ENCODE measurements at places on chromosomes 6 and 20.

- no peak for DNase-seq
These were observed 144.6 kb downstream of the UST start for GRCh38 chr6:148891405-148891783.

GRCh38 chr6:38783443-38784228, 68.5 kb downstream of the DNAH8 start:
- DNase-seq = no peak

DNA sequence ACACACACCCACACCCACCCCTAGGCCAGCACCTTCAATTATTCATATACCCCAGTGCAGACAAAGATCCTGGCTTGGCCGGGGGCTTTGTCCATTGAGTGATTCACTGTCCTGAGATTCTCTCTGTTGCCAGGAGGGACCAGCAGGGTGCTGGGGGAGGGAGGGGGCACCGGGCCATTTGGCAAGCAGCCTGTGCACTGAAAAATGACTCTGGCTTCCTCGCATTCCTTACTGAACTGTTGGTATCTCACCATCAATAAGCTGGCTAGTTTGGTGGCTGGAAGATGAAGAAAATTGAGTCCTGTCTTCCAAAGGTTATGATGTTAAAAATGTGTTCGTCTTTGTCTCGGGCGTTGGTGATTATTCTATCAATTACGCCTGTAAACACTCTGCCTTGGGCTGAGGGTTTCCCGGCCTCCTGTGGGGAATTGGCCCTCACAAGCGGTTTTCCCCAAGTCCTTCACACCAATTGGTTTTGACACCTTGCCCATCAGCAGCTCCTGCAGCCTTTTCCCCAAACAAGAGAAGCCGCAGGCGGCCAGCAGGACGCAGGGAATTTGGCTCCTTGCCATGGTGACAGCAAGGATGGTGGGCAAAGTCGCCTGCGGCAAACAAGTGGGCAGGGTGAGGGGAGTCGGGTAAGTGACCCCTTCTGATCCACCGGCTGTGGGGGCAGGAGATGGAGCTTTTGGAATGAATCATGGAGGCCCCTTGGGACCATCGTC, 4.9 kb downstream of the VSTM2L start:
- DNase-seq = peak; percentile 34

GRCh38 chr20:59661153-59661552, 56.8 kb downstream of the PHACTR3 start:
- DNase-seq = no peak

DNA sequence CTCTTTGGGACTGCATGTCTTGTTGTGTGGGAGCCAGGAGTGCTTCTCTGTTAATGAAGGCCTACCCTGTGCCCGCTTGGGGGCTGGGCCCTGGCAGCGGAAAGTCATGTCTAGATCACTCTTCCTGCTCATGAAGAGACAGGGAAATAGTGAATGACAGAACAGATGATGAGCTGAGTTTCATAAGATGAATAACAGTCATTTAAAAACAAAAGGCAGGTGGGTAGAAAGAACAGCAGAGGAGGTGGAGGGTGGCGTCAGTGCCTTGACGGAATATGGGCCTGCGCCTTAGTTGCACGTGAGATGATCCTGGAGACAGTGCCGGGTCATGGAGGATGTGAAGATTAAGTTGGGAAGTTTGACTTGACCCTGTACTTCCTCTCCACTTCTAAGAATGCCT, 85.5 kb downstream of the ARID1B start:
- no peak for DNase-seq

GRCh38 chr6:15017261-15017660, 228.6 kb upstream of the JARID2 start:
- no peak for DNase-seq

- no peak for DNase-seq
These were observed 17.1 kb downstream of the GFRA4 start for GRCh38 chr20:3646067-3646440.

GRCh38 chr6:71259888-71260604, 28.6 kb upstream of the OGFRL1 start:
- DNase-seq = no peak

- DNase-seq = peak; percentile 29
These were observed 630 bp downstream of the PPP1R3G start for GRCh38 chr6:5085648-5086293.

GRCh38 chr6:93433592-93433991, 14.2 kb upstream of the EPHA7 start:
- no peak for DNase-seq

DNA sequence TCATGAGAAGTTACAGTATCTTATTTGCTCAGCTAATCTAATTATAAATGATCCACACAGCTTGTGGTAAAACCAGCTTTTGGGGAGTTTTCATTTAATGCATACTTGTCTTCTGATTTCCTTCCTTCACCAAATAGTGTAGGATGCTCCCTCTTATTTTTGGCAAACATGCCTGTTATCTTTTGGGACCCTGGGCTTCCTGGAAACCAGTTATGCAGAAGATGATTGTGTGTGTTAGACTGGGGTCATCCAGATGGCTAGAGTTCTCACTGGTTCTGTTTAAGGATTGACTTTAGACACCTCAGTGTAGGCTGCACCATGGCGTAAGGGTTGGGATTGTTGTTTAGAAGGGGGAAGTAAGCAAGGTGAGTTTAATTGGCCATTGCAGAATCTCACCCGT, 61.3 kb downstream of the PTPN1 start:
- no peak for DNase-seq

DNA sequence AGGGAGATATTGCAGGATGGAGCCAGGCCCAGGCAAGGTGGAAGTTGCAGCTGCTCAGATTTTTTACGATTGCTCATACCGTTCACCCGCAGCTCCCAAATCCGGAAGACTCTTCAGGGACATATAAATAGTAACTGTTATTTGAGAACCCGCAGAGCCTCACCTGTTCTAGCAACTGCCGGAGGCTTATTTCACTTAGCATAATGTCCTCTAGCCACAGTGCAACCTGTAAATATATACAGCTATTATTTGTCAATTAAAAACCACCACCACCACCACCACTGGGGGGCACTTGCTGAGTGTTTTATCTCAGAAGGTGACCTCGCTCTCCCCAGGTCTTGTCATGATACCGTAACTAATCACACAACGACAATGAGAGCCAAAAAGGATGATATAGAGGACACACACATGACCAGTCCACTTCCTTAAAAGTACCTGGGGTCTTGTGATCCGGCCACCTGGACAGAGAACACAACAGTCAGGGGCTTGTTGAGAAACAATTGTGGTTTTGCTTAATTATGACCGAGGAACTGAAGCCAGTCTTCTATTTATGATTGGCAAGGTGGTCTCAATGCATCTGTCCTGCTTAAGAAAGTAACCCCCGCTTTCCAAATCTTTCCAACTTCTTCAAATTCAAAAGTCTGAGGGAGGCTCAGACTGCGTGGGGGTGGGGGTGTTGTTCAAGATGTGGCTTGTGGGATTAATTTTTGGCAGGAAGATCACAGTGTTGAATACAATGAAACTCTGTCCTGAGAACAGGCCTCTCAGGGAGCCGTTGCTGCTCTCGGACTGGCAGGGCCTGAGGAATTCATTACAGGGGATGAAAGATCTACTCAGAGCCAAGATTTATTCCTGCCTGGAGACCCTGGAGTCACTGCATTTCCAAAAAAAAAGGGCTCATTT, 107.7 kb upstream of the PRND start:
- DNase-seq = peak; percentile 38

DNA sequence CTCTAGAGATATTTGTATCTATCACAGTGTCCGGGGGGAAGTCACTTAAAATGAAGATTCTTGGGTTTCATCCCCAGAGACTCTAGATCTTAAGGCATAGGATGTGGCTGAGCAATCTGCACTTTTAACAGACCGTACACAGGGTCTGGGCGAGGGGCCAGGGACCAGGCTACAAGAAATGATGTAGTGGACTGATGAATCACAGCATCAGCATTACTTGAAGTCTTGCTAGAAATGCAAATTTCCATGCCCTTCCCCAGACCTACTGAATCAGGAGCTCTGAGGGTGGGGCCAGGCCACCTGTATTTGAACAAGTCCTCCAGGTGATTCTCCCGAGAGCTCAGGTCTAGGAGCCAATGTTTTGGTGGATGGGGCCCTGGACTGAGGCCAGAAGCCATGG, 168.4 kb downstream of the DOK5 start:
- no peak for DNase-seq

DNA sequence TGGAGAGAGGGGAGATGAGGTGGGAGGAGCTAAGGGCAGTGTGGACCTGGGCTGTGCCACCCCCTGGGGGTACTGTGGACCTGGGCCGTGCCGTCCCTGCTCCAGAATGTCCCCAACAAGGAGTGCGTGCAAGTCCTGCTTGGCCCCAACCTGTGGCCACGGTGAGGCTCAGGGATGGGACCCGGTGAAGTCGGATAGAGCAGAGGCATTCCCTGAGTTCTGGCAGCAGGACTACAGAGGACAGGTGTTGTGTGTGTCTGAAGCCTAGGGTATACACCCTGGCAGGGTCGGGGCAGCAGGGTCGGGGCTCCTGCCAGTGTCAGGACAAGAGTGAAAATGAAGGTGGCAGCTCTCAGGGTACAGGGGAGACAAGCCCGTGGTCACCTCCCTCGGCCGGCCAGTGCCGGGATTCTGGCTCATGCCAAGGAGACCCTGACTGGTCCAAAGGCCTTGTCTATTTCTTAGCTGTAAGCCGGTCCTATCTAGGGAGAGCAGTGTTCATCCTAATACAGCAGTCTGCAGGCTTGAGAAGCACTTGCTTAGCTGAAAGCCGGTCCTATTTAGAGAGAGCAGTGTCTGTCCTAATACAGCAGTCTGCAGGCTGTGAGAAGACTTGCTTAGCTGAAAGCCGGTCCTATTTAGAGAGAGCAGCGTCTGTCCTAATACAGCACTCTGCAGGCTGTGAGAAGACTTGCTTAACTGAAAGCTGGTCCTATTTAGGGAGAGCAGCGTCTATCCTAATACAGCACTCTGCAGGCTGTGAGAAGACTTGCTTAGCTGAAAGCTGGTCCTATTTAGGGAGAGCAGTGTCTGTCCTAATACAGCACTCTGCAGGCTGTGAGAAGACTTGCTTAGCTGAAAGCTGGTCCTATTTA, 95.9 kb downstream of the SMOC2 start:
- DNase-seq = no peak

DNA sequence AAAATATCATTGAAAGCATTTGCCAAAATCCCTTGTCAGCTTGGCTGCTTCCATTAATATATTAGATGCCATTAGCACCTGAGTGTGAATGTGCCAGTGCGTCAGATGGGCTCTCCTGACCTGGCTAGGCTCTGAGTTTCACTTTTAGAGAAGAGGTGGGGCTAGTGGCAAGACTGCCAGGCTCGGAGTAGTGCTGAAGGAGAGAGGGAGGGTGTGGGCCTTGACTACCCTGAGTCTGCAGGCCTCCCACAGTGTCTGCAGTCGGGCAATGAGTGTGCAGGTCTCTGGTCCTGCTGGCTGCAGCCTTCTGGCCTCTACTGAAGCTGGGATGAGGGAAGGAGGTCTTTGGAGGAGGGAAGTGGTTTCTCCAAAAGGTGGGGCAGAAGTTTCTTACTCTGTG, 34.6 kb upstream of the PNPLA1 start:
- no peak for DNase-seq

DNA sequence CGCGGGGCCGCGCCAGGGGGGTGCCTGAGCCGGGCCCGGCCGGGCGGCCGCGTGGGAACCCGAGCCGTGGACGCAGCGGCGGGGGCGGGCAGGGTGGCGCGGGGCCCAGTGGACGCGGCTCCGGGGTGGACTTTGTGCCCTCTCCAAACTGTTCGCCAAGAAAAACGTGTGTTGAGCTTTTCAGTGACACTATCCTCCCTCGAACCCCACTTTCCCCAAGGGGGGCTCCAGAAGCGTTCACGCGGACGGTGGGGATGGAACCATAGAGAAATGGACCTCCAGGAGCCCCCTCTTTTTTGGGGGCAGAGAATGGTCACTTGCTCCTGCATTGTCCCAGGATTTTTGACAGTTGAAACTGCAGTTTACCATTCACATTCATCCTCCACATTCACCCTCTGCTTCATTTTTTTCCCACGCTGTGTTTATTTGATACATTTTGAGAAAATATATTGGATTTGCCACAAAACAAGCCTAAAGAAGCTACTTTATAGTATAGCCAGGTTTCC, 2.9 kb upstream of the HIVEP1 start:
- DNase-seq = no peak

DNA sequence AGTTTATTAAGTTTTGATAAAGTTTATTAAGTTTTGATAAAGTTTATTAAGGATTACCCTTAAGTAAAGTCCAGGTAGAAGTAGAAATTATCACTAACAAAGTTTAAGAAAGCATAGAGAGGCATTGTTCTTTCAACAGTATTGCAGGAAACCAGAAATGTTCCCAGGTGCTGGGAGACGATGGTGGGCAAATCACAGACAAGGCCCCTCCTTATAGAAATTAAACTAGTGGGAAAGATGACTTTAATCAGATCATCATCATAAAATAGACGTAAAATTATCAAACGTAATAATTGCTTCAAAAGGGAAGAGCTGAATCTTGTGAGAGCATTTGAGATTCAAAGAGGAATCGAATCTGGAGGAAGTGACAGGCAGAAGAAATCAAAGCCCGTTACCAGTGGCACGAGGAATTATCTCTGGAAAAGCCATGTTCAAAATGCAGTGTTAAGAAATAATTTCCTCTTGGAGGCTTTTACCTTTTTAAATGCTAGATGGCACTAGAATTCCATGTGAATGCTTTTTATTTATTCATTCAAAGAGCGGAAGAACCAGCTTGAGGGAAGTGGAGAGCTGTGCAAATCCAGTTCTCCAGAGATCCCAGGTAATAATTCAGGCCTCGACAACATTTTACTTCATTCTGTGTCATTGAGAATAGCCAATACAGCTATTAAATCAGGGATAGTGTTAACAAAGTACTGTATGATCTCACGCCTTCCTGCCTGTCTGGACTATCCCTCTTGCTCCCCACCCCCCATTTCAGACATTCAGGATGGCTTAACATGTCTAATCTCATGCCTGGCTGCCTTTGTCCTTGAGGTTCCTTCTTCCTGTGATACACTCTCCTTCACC, 1.0 kb upstream of the APMAP start:
- DNase-seq = no peak

- peak; percentile 88 for DNase-seq
These were observed 28.6 kb downstream of the C6orf89 start for GRCh38 chr6:36914227-36914794.

DNA sequence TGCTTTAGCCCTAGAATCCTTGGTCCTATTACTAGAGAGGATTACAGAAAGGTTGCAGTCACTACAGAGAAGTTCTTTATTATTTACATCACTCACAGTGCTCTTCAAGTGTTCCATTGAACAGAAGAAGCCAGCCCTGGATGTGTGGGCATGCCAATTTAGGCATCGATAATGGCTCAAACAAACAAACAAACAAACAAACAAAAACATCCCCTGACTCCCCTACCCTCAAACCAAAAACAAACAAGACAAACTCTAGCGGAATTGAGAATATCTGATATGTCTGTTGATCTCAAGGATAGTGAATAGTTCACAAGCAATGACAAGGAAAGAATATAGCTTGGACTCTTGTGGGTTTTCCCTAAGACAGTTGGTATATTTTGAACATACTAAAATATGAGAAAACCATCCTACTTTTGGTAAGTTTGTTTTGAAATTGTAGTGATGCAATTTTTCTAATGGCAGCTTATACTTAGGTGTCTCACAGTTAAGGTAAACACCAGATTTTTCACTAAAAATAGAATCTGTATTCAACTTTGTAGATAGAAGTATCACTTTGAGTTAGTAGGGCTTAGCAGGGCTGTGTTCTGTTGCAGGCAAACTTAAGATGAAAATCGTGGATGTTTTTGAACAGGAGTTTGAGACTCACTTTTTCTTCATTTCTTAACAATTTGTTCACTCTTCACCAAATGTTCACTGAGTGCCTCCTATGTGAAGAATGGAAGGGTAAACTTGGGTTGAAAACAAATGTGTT, 92.8 kb upstream of the FAM184A start:
- no peak for DNase-seq
